Activated B cell treated with CpG ODN at 0.5 μM for 24 hours (primary cell): ENCODE measurements at places on chromosomes 1 and 21.
A peak's percentile ranks its signal among the peaks of the same experiment; 100 is the strongest.

- DNase-seq = peak; percentile 24
Observed at GRCh38 chr21:31873275-31873695, 465 bp downstream of the HUNK start.

GRCh38 chr1:247493106-247493505 is 35.2 kb upstream of the OR2B11 start:
- no peak for DNase-seq

DNA sequence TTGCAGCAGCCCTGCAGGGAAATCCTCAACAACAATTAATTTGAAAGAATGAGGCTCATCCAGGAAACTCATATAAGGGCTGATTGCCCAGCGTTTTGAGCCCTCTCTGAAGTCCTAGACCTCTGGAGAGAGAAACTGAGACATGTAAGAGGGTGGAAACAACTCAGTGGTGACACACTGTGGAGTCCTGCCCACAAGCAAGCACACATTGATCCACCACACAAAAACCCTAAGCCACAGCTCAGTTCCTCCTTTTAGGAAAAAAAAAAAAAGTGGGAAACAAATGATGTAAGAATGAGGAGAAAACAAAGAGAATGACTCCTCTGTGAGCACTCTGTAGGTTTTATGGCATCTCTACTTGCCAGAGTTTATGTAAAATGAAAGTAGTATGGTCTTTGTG is 22.9 kb upstream of the PLA2G5 start:
- no peak for DNase-seq

GRCh38 chr1:34500451-34500850 is 254.4 kb upstream of the GJB5 start:
- DNase-seq = no peak

- DNase-seq = no peak
Observed at GRCh38 chr1:6591222-6591621, 11.4 kb downstream of the ZBTB48 start.

DNA sequence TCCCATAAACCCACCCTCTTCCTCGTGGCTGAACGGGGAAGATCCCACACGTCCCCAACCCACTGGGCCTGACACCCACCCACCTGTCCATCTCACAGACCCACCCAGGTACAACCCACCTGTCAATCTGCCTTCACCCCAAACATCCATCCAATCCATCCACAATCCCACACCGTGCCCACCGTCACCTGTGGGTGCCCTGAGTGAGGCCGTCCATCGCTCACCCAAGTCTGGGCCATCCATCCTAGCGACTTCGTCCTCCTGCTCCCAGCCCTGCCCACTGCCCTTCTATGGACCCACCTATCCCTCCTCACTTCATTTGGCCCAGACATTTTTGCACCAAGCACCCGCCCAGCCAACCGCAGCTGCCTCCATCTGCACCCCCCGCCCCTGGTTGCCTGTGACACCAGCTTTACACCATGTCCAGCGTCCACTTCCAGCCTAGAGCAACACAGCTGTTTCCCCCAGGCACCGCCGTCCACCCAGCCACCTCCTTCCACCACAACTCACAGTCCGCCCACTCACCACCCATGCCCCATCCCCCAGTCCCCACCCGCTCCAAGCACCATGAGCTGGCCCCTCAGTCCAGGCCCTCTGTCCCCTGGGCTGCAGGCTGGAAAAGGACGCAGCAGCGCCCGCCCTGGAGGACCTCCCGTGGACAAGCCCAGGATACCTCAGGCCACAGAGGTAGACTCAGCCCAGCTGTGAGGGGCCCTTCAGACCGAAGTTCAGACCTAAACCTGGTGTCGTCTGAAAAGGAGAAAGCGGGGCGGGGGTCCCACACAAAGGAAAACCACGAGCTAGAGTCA is 7.7 kb downstream of the TTLL10 start:
- peak; percentile 11 for DNase-seq

GRCh38 chr1:12477936-12478611 is 139.9 kb downstream of the DHRS3 start:
- no peak for DNase-seq

- peak; percentile 41 for DNase-seq
Observed at GRCh38 chr1:23720256-23720995, 22.8 kb upstream of the ELOA start.

- no peak for DNase-seq
Observed at GRCh38 chr1:47976728-47977127, 20.5 kb downstream of the TRABD2B start.

DNA sequence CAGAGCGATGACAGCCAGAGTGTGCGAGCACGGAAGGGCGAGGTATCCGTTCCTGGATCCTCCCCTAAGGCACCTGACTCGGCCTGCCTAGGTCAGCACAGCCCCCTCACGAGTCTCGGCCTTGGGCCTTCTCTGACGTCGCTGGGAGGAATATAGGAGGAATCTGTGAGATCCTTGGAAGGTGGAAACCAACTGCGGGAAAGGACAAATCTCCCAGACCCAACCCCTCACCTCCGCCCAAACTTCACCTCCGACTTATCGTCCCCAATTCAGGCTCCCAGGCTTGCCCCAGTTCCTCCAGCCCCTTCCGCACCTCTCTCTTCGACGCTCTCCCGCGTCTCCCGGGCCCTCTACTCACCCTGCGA is 494 bp downstream of the APH1A start:
- DNase-seq = no peak

DNA sequence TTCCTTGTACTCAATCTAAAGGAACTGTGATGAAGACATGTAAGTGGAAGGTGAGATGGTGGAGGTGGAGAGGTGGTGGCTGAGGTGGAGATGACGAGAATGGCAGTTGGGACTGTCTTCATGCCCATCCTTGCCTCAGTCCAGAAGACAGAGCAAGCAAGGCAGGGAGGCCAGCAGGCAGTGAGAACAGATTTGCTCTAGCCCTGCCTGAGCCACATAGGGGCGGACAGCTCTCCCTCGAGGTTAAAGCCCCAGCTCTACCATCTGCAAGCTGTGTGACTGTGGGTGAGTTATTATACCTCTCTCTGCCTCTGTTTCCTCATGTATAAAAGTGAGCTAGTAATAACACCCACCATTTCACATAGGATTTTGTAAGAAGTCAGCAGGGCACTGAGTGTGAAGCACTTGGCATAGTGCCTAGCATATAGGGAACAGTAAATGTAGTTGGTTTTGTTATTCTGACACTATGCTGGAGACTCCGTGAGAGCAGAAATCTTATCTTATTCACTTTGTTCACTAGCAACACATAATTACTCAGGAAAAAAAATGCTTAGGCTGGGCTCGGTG is 4.8 kb upstream of the FAM110D start:
- DNase-seq = no peak

DNA sequence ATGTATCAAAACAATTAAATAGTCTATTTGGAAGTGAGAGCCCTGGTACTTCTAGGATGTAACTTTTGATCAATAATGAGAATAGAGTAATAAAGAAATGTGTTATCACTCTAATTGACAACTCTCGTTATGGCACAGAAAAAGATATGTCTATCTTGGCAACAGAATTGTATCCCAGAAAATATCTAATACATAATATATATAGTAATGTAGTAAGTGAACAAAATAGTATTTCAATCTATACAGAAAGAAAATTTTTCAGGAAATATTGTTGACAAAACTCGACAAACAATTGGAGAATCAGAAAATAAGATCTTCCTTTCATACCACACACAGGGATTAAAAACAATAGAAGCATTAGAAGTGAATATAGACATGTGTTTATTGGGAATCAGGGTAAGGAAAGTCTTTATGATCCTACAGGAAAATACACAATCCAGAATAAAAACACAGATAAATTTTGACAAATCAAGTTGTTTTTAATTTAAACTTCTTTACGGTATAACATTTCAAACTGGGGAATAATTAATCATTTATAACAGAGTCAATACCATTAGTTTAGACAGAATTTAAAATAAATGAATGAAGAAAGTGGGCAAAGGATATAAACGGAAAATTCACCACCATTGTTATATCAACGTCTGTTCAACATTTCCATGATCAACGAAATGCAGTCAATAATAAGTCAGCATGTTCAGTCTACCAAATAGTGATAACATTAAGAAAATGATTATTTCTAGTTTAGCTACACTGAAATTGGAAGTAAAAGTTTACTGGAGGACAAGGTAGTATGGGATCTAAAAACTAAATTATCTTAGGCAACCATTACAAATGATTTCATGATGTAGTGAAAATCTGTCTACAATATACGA is 1526.5 kb upstream of the TPTE start:
- DNase-seq = no peak

DNA sequence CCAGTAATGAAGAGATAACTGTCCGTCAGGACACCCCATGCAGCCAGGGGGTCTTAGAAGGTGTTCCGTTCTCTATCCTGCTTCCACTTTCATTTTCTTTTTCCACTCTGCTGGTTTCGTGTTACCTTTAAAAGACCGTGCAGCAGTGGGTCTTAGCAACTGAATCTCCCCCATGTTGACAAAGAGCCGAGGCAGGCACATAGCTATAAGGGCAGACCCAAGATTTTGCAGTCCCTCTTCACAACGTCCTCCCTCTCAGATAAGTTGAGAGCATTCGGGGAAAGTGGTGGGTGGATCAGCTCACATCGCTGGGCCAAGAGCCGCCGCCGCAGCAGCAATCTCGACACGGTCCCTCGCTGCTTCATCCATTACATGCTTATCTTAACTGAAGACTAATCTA is 355.5 kb downstream of the LMO4 start:
- DNase-seq = no peak

DNA sequence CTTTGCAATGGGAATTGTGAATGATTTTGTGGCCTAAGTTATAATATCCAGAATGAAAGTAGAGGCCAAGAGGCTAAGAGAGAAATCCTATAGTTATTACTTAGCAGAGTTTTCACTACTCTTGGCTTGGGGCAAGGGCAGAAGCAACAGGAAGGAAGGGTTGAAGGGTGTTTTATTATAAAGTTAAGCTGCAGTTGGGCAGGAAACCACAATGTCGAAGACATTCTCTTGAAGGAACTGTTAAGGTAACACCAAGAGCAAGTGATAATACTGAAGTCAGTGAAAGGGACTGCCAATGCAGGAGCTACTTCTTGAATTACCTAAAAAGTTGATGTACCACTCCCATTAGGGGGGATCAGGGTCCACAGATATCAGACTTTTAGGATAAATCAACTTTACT is 8.3 kb downstream of the XCL2 start:
- no peak for DNase-seq

DNA sequence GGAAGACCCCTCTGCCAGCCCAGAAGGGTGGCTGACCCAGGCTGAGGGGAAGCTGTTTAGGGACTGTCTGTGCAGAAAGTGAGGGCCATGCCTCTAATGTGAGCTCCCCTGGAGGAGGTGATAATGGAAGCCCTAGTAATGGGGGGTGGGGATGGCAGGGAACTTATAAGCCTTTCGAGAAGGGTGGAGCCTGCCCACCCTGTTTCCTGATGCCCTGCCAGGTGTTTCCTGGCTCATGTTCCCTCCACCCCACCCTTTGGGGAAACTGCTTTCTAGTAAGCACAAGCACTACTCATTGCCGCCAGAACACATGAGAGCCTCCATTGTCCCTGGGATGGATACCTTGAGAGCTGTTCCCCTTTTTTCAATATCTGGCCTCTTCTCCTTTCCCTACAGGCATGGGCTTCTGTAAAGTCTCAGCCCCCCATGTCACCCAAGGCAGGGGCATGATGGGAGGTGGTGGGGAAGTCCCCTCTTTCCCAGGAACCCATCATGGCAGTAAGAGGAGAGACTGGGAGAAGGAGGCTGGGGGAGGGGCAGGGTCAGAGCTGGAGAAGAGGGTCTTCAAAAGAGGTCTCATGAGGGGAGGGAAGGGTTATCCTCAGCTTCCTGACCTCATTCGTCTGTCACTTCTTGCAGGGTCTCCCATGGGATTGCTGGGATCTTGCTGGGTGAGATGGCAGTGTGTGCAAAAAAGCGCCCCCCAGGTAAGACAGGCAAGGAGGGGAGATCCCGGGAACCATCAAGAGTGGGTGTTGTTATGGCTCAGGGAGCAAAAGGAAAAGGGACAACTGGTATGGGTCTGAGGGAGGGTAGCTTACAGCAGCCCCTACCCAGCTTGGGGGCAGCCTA is 2.4 kb downstream of the ATP8B2 start:
- DNase-seq = no peak

DNA sequence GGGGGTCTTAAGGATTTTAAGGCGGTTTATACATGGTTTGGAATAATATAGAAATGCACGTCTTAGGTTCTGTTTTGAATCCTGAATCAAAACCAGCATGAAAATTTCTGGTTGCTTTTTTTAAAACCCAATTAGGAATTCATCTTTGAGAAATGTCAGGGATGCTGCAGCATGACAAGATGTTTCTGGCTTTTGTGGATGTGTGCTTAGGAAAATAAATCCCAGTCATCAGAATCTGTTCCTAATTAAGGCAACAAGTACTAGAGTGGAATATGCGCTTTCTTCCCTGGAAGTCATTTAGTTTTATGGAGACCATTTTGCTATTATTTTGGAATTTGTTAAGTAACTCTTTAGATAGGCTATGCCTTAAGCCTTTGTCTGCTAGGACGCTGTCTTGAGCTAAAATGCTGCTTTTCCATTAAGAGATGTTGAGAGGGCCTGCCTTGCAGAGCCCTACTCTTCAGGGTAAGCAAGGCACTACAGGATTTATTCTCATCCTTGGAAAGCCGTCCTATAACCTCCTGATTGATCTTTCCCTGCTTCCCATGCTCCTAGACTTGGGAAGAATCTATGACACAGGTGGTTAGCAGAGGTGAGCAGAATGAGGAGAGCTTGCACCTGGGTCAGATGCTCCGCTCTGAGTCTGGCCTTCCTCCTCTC is 332.8 kb downstream of the DISC1 start:
- DNase-seq = no peak

GRCh38 chr1:226763905-226764264 is 24.8 kb upstream of the ITPKB start:
- DNase-seq = no peak

DNA sequence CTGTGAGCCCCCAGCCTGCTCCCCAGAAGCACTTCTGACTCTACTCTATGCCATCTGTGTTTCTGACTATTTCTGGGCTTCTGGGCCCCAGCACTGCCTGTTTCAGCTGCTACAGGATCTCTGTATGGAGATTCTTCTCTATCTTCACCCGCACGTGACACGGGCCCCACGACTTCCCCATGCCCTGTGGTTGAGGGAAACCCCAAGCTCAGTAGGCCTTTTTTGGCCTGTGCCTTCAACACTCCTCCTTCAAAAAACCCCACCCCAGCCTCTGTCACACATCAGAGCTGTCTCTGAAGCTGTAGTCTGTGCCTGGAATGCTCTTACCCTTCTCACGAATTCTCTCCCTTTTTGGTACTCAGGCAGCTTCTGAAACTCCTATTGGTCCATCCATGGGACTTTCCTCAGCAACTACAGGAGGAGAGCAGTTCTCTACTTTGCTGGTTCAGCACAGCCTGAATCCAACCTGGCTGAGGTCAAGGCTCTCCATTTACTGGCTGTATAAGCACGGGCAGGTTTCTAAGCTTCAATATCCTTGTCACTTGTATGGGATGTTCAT is 2.0 kb upstream of the NID1 start:
- DNase-seq = peak; percentile 69

- no peak for DNase-seq
Observed at GRCh38 chr1:63630666-63631065, 37.5 kb downstream of the PGM1 start.

DNA sequence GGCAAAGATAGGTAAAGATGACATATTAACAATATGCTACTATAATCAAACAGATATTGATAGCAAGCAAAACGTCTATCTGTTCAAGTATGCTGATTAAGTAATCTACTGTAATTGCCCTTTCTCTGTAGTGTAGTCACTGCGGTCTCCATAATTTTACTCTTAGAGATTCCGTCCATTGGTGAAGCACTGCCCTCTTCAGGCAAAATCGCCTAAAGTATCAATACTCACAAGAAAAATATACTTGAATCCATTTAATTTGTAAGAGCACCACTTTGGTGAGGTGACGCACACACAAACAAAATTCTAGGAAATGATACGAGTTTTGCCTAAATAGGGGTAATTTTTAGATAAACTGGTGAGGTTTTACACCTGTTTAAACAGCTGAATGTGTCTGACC is 434.6 kb upstream of the CHRM3 start:
- DNase-seq = no peak

GRCh38 chr1:43444836-43445235 is 8.9 kb downstream of the HYI start:
- no peak for DNase-seq
